ENCODE measurements at places on chromosomes 7 and 10.

DNA sequence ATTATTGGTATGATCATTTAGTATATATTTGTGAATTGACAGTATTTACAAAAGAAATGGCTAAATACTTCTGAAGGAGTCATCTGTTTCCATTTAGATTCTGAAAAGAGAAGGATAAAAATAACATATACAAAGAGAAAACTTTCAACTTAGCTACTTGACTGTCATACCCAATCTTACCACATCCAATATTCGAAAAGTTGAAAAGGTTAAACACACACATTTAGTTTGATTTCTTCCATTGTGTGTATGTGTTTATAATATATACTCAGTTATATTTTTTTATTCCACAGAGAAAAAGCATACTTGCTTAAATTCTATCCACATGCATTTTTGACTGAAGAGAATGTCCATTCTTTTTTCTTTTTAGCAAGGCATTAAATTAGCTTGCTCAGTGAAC is 470.7 kb downstream of the TFEC start:
- DNase-seq = no peak

GRCh38 chr7:46583656-46584055 is 662.6 kb upstream of the IGFBP3 start:
- DNase-seq = no peak

GRCh38 chr7:150842716-150843115 is 9.6 kb upstream of the AOC1 start:
- no peak for DNase-seq

GRCh38 chr10:125057158-125058001 is 103.0 kb downstream of the CTBP2 start:
- DNase-seq = no peak

DNA sequence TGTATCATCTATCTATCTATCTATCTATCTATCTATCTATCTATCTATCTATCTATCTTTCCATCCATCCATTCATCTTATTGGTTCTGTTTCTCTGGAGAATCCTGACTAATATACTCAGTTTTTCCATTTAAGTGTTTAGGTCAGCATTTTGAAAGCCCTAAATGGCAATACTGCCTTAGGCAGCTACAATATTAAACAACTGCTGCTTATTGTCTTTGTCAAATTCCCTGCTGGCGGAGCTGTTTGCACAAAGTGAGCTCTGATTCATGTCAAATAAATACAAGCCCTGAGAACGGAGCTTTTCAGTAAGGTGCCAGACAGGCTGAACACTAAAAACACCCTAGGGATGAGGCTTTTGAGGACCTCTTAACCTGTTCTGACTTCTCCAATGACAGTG is 7.1 kb upstream of the KLHL7 start:
- peak; percentile 63 for DNase-seq

All from NCI-H2081 (cell line).